Activated naive CD4-positive, alpha-beta T cell treated with anti-CD3 and anti-CD28 coated beads for 36 hours (primary cell): ENCODE measurements at places on chromosomes 6 and 20. TPM values are rescaled to one million over a fixed set of nuclear protein-coding genes. Genes with fewer than 3 reads are reported as not detected.

DNA sequence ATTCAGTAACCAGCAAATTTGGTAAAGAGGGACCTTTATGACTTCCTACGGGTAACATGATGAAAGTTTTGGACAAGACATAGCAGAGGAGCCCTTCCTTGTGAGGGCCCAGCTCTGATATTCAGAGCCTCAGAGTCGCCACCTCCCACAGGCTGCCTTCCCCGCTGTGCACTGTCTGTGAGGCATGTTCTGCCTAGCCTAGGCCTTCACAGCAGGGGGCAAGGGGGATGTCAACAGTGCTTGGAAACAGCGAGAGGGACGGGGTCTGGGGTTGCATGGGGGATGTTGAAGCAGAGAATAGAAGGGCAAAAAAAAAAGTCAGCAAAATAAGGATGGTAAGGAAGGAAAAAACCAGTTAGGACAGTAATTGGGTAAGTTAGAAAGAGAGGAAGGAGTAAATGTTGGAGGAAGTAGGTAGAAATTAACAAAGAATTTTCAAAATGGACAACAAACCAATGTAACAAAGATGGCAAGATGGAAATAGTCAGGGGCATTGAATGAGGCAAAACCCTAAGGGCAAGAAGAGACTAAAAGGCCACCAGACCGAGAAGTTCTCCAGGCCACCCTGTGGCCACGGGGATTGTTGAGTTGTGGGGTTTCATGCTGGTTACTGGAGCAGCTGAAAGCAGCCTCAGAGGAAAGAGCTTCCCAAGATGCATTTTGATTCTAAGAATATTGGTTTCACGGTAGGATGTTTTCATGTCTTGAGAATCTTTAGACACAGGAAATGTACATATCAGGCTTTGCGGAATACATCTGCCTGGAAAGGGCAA is 139.8 kb downstream of the LY86 start:
- no peak for DNase-seq

GRCh38 chr6:17281100-17281496 is at the start of gene RBM24:
RBM24 (plus strand) TSS chr6:17281361; CDS start chr6:17281582, 221 bp downstream.
- DNase-seq: peak; percentile 64

Gene BANF2
- not detected for total RNA-seq

DNA sequence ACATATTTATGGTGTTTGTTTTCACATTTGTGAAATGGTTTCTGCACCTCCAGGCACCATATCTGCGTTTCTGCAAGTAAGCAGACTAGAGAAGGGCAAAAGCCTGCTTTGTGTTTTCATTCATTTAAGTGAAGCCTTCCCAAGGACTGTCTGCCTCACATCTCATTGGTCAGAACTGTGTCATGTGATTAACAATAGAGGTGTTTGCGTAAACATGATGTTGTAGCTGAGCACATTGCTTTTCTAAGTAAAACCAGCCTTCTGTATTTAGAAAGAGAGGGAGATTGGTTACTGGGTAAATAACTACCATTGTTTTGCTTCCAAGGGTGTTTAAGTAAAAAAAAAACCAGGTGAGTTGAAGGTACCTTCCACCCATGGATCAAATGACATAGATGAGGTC is 39.7 kb downstream of the SH3BGRL2 start:
- DNase-seq: no peak

Gene PSORS1C2
- not detected for total RNA-seq

DNA sequence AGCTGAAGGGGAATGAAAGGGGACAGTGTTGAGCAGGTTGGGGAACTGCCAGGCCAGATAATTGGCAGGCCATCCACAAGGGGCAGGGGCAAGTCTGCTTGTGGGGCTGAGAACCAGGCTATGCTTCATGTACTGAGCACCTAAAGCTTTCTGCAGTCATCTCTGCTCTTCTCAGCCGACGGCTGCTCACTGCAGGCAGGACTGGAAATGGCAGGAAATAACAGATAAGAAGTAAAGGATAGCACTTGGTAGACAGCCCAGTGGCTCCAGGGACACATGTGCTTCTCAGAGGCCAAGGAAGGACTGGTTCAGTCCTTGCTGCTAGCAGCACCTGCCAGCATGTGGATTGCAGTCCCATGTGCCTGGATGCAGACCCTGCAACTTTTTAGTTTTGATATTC is 89.8 kb downstream of the CD164 start:
- no peak for DNase-seq
